ENCODE measurements at places on chromosomes 4 and X.
A peak's percentile ranks its signal among the peaks of the same experiment; 100 is the strongest.

GRCh38 chr4:99634742-99635360, 22.8 kb downstream of the C4orf54 start:
- no peak for DNase-seq

GRCh38 chr4:7822877-7823276, 116.8 kb downstream of the AFAP1 start:
- no peak for DNase-seq

- no peak for DNase-seq
Observed at GRCh38 chr4:148116264-148116663, 325.9 kb downstream of the NR3C2 start.

DNA sequence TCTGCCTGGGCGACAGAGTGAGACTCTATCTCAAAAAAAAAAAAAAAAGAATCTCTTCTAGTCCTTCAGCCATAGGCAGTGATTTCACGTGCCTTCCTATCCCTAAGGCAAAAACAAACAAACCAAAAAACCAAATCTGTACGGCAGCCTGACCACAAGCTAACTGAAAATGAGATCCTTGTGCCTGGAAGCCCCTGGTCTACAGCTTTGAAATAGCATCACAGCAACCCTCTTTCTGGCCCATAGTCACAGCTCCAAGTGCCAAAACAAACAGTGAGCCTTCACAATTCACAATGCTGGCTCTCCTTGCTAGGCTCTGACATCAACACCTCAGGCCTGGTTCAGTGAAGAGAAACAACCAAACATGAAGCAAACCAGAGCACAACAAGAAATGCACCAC, 46.1 kb downstream of the TMEM150C start:
- no peak for DNase-seq

GRCh38 chr4:69239092-69239491, 24.5 kb upstream of the UGT2B11 start:
- no peak for DNase-seq

DNA sequence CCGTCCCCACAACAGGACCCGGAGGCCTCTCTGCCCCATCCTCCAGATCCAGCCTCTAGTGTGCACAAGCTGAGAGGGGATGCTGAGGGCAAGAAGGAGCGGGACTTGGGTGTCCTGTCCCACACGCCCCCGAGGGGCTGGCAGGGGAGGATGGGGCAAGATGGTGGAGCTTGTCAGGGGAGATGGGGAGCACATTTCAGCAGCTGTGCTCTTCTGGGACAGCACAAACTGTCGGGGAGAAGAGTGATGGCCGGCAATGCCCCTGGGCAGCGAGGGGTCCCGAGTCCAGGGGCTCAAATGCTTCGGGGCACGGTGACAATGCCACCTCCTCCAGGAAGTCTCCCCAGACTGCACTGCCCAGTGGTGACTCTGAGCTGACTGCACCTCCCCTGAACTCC, 134.5 kb downstream of the FAM53A start:
- DNase-seq = no peak

- no peak for DNase-seq
Observed at GRCh38 chr4:173014113-173014558, 154.5 kb upstream of the GALNT7 start.

DNA sequence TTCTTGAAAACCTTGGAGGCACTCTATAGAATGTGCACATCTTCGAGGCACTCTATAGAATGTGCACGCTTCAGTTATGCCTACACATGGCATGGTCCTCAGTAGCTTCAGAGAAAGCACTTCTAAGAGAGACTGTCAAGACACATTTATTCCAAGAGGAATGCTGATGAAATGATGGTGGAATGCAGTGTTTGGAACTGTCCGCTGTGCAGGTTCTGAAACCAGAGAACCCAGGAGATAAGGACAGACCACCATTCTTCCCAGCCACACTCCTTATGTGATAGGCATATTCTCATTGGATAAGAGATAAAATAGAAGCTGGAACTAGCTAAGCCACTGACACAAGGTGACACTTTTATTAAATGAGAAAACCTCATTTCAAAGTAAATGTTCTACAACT, 263.3 kb downstream of the NLGN4X start:
- no peak for DNase-seq

DNA sequence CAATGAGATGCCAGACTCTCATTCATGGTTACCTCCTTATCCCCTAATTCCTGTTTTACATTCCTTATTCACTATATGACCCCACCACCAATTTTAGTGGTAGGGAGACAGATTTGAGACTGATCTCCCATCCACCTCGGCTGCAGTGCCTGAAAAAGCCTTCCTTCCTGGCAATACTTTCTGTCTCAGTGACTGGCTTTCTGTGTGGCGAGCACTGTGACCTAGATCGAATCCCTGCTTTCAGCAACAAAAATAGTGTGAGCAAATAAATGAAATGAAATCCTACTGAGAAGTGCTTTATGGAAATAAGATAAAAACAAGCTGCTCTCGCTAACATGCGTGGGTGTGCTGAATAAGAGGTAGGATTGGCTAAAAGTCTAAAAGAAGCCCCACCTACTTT, 165.3 kb downstream of the GPM6A start:
- no peak for DNase-seq

GRCh38 chr4:64584981-64585557, 175.8 kb upstream of the TECRL start:
- peak; percentile 4 for DNase-seq
